RWPE1 (cell line): ENCODE measurements at places on chromosomes 5 and 9.

DNA sequence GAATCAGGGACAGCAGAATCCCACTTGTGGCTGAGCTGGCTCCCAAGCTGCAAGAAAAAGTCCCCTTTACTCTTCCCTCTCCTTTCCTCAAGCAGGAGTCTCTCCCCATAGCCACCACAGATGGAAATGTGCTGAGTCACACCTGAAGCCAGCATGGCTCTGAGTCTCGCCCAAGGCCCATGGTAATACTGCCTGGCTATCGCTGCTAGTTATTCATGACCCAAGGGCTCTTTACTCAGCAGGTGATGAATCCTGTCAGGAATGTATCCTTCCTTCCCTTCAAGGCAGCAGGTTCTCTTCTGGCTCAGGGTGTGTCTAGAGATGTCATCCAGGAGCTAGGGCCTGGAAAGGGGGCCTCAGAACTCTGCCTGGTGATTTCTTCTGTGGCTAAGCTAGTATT, 403.3 kb upstream of the PTPRD start:
- peak; percentile 20 for DNase-seq

- no peak for DNase-seq
These were observed 29.2 kb downstream of the EXOC3 start for GRCh38 chr5:472076-472655.

GRCh38 chr5:160020266-160020770, 11.4 kb downstream of the TTC1 start:
- no peak for DNase-seq

DNA sequence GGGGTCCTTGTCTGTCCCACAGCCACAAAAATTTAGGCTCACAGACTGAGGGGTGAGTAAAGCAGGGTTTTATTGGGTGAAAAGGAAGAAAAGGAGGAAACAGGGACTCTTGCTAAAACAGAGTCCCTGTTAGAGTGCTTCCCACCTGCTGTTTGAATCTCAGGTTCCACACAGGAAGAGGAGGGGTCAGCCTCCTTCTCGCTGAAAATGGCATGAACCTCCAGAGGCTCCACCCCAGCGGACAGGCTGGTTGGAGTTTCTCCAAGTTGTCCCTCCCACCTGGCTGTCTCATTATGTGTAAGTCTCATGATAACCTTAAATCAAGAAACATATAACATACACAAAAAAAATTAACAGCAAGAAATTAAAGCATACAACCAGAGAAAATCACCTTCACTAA, 28.3 kb upstream of the UHRF2 start:
- DNase-seq = no peak

DNA sequence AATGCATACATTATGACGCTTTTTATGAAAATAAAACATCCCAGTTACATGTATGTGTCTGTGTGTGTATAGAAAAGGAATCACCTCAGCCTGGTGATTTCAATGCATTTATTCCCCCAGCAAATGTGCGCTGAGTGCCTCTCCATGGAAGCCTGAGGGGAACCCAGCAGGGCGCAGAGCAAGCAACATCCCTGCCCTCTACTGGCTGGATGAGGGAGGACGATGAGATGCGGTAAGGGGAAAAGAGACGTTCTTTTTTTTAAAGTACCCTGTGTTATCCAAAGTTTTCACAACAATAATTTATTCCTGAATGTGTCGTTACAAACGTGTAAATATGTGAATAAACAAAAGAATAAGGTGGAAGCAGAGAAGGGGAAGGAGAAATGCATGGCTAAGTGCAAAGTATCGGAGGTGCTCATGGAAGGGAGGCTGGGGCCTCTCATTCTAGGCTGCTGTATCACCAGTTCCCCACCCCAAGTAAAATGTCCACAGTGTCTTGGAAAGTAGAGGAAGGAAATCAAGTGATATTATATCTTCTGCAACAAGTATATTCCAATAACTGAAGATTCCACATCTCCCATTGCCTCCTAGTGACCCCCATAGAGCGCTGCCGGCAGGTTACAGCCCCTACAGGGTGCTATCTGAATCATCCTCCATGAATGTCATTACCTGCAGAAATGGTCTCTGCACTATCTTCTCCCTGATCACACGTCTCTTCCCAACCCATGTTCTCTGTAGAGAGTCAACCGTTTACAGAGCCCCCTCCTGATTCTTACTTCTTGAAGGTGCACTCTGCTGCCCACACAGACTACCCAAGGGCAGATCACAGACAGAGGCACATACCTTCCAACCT, 13.0 kb upstream of the ABLIM3 start:
- peak; percentile 67 for DNase-seq

DNA sequence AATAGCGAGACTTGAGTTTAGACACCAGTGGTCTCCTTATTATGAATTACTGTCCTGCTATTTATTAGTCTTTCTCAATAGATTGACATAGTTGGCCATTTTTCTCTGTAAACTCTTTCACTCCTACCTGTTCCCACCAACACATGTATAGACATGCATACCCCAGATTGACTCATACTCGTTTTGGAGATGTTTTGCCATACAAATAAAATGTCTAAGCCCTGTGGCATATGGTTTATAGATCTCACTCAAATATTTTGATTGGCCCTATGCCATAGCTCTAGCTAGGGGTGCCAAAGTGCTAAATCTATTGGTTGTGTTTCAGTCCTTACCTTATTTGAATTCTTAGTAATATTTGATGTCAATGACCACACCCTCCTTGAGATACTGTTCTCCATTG, 42.3 kb downstream of the CAMK4 start:
- DNase-seq = peak; percentile 90

GRCh38 chr5:58972301-58972700, 389.4 kb downstream of the RAB3C start:
- no peak for DNase-seq

DNA sequence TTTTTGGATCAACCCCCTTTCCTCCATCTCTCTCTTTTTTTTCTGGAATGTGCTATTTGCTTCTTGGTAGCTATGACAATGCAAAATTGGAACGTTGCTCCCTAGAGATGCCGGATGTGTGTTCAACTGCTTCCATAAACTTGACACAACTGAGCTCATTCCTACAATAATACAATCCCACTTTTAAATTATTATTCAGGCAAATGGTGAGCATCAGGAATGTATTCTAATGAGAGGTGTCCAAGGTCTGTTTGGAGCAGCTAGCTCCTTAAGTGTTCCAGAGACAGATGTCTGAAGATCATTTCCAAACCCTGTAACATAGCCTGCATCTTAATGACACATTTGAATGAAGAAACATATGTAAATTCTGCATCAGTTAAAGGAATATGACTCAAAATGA, 518.4 kb downstream of the TAF11L14 start:
- no peak for DNase-seq

- no peak for DNase-seq
These were observed 406.1 kb downstream of the NR2F1-AS1 start for GRCh38 chr5:93174930-93175329.

GRCh38 chr5:143085319-143085917, 315.2 kb downstream of the ARHGAP26 start:
- no peak for DNase-seq

DNA sequence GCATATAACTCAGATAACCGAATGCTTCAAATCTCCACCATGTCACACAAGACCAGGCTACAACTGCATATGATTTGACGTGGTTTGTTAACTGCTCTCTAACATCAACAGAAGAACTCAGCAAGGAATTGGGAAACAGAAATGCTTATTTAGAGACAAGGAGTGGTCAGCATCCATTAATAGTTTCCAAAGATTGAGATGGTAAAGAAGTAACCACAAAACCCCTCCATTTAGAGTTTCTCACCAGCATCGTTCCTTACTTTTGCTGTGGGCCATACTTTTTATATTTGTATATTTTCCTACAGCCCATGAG, 25.2 kb downstream of the DPYSL3 start:
- no peak for DNase-seq

- DNase-seq = peak; percentile 63
These were observed 183.9 kb downstream of the AUH start for GRCh38 chr9:91177661-91178280.

GRCh38 chr5:69152731-69153130, 14.2 kb upstream of the CCNB1 start:
- no peak for DNase-seq

DNA sequence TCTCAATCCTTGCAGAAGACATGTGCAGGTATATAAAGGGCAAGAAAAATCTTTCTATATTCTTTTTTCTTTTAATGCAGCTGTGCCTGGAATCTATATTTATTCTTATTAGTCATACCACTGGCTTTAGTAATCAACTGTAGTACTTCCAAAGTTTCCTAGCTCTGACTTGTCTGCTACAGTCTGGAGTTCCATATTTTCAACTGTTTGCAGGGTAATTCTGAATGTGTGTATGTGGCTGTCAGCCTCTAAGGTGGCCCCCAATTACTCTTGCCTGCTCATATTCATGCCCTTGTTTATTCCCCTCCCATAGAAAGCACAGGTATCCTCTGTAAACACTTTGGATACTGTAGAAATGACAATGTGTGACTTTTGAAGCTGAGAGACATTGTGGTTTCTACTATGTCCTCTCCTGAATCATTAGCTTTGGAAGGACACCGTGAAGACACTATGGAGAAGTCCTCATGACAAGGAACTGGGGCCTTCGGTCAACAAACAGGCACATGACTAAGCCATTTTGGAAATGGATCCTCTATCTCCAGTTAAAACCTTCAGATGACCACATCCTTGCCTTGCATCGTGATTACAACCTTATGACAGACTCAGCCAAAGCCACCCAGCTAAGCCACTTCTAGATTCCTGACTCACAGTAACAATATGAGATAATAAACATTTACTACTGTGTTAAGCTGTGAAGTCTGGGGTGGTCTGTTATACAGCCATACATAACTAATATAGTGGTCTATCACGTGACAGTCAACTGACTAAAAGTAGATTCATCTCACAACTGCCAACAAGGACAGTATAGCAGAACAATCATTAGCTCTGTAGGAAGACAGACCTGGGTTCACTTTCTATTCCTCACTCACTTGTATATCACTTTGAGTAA, 49.5 kb upstream of the SUSD1 start:
- no peak for DNase-seq

GRCh38 chr9:105855987-105856386, 161.6 kb downstream of the TMEM38B start:
- no peak for DNase-seq

DNA sequence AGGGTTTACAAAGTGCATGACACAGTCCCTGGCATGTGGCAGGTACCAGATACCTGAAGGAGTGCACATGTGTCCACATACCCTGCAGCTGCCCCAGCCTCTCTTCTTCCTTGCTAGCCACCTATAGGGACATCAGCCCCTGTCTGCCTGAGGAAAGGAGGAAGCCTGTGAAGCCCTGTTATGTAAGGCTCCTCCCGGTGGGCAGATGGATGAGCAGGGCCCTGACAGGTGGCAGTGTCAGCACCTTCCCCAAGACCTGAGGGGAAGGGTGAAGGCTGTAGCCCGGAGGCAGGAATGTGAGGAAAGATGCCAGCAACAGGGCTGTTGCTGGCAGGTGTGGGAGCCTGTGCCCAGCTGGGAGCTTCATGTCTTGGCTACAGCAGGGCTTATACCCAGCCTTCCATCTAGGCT, 21.7 kb downstream of the TCF7 start:
- DNase-seq = no peak

DNA sequence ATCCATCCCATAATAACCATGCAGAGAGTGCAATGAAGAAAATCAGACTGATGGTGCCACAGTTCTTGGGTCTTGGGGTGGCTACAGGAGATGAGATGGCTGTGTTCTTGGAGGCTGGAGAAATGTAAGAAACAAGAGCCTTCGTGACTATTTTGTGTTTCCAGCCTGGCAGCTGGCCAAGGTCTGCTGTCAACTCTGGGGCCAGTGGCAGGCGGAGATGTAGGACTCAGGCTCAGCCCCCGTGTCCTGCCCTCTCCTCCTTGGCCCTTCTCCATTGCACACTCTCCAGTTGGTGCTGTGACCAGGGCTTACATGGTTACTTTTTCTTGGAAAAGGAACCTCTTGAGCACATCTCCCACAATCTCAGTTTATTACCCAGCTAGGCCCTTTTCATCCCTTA, 235.4 kb downstream of the DMRT2 start:
- DNase-seq = no peak
